Activated CD4-positive, alpha-beta T cell treated with anti-CD3 and anti-CD28 coated beads for 1 hour (primary cell): ENCODE measurements at places on chromosomes 3 and 15.

DNA sequence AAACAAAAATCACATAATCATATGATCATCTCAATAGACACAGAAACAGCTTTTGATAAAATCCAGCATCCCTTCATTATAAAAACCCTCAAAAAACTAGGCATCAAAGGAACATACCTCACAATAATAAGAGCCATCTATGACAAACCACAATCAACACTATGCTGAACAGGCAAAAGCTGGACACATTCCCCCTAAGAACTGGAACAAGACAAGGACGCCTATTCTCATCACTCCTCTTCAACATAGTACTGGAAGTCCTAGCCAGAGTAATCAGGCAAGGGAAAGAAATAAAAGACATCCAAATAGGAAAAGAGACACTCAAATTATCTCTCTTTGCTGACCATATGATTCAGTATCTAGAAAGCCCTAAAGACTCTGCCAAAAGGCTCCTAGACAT is 54.9 kb upstream of the SLC12A8 start:
- DNase-seq, result no peak

DNA sequence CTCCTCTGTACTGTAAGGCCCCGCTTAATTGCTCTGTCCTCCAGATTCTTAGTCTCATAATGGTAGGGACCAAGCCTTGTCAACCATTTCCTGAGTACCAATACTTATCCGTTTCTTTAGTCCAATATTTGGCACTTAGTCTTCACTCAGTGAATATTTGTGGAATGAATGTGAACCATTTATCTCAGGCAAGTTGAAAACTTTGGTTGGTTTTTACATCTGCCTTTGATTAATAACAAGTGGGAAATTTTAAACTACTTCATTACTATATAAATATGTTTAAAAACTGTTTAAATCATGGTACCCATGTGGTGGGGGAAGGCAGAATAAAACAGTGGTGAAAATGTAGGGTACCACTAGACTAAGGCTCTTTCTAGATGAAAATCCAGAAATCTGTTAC is 15.2 kb downstream of the CA12 start:
- DNase-seq, result no peak

DNA sequence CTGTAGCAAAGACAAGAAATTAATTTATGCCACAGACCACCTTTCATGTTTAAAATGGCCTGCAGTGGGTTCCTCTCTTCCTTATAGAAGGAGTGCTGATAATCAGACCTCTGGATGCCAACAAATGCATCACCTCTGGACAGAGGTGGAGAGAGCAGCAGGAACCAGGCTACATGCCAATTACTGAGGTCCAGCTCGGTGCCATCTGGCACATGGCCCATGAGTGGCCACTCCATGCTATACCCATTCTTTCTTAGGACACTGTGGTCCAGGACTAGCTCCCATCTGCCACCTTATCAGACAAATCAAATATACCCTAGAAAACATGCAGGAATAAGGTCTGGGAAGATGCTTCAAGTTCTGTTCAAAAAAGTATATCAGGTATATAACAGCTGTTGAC is 60.7 kb downstream of the TBC1D2B start:
- DNase-seq, result no peak

DNA sequence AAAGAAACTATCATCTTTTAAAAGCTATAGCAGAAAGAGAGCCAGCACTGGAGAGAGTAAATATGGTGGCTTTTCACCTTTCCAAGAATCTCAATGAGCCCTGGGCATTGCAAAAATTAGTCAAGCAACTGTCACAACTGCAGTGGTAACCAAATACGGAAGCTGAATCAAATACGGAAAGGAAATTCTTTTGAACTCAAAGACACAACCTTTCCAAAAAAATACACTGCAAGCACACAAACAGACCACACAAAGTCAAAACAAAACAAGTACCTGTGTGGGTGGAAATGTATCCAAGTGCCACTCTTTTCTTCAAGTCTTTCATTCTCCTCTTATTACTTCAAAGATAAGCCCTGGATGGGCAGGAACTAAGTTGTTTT is 17.6 kb downstream of the VGLL4 start:
- DNase-seq, result no peak

DNA sequence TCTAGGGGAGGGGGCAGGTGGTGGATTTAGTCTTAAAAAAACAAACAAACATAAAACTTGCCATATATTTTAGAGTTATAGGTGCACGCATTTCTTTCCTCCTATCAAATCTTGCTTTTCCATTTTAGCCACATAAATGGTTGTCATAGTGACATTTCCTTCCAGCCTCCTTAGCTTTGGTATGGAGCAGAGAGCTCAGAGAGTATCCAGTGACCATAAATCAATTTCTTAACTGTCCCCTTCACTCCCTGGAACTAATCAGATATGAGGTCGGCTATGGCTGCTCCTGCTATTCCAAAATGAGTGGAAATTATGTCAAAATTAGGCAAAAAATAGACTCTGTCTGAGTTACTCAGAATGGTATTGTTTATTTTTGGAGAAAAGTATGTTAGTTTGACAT is 164.5 kb downstream of the EBLN2 start:
- DNase-seq, result no peak

DNA sequence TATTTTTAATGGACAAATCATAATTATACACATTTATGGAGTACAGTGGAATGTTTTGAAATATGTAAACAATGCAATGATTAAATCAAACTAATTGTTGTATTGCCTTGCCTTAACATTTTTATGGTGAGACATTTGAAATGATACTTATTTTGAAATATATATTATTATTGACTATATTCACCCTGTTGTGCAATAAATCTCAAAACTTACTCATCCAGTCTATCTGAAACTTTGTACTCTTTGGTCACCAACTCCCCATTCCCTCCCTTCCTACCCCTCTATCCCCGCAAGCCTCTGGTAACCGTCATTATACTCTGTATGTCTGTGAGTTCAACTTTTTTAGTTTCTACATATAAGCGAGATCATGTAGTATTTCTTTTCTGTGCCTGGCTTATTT is 74.7 kb upstream of the GOLGA6B start:
- no peak for DNase-seq

DNA sequence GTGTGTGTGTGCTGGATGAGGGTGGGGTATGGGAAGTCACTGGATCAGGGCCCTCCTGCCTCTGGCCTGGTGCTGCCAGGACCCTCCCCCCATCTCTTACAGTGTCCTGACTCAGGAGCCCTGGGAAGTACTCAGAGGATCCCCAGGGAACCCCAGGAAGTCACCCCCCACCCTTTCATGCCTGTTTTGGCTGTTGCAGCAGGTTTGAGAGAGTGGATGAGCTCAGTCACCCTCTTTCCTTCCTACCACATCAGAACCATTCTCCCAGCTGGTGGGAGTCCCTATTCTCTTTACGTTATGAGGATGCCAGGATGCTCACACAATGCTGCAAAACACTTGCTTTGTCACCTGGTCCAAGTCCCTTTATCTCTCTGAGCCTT is 59.0 kb downstream of the BDH1 start:
- DNase-seq, result no peak

DNA sequence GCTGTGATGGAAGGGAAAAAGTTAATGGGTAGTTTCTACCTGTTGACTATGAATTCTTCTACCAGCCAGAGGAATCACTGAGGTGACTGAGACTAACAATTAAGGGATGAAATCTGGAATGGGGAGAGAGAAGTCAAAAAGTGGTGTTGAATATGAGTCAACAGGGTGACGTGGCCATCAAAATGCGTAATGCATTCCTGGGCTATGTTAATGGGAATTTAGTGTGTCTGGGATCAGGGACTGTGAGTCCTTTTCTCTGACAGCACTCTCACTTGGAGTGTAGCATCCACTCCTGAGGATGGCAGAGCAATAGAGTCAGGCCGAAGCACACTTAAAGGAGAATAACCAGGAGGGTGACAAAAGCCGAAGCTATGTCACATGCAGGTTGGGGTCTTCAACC is 60.4 kb downstream of the MESD start:
- DNase-seq, result no peak

DNA sequence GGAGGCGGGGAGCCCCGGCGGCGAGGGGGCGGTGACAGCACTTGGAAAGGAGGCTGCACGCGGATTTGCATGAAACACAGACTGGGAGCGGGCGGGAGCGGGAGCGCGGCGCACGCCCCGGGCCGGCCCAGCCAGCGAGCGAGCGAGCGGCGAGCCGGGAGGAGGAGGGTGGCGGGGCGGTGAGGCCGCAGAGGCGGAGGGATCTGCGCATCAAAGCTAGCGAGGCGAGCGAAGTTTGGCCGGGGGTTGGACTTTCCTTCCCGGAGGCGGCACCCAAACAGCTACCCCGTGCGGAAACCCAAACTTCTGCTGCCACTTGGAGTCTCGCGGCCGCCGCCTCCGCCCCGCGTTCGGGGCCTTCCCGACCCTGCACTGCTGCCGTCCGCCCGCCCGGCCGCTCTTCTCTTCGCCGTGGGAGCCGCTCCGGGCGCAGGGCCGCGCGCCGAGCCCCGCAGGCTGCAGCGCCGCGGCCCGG is at the start of gene SMAD3:
Gene SMAD3, plus strand, starts transcription at position 72 of the 475 bp plus-strand sequence. CDS start 553 bp downstream, outside the sequence.
- DNase-seq, result peak; percentile 54

DNA sequence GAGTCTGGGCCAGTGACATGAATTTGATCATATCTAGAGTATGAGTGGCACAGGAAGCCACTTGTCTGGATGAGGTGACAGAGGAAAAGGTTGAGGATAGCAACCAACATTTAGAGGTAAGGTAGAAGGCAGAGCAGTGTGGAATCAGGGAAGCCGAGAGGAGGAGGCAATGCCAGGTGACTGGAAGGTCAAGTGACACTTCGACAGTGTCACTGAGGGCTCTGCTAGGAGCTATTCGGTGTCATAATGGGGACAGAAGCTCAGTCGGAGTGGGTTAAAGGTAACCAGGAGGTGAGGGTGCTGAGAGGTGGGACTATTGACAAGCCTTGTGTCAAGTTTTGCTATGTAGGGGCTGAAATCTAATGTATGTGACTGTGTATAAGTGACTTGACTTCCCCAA is 56.7 kb downstream of the IGF1R start:
- no peak for DNase-seq

DNA sequence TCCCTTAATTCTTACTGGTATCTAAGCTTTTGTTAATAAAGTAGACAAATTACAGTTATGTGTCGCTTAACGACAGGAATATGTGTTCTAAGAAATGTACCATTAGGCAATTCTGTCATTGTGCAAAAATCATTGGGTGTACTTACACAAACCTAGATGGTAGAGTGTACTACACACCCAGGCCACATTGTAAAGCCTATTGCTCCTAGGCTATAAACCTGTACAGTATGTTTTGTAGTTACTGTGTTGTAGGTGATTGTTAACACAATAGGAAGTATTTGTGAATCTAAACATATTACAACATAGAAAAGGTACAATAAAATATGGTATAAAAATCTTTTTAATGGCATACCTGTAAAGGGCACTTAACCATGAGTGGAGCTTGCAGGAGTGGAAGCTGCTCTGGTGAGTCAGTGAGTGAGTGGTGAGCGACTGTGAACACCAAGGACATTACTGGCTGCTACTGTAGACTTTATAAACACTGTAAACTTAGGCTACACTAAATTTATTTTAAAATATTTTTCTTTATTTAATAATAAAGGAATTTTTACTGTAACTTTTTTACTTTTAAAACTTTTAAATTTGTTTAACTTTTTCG is 47.4 kb downstream of the FSIP1 start:
- DNase-seq, result no peak

DNA sequence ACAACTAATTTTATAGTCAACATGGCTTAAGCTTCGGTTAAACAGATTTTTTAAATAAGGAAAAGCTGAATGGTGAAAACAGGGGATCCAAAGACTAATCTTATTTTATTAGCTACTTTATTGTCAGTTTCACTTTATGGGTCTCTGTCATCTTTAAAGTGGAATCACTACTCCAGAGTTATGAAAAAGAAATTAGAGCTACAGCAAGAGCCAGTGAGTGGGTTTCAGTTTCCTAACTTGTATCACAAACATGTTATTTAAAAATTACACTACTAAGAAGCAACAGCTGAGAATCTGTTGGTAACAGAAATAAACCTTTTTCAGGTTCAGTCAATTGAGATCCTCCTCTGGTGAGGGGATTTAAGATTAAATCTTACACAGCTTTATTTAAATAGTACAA is 10.0 kb downstream of the PHC3 start:
- DNase-seq, result no peak

DNA sequence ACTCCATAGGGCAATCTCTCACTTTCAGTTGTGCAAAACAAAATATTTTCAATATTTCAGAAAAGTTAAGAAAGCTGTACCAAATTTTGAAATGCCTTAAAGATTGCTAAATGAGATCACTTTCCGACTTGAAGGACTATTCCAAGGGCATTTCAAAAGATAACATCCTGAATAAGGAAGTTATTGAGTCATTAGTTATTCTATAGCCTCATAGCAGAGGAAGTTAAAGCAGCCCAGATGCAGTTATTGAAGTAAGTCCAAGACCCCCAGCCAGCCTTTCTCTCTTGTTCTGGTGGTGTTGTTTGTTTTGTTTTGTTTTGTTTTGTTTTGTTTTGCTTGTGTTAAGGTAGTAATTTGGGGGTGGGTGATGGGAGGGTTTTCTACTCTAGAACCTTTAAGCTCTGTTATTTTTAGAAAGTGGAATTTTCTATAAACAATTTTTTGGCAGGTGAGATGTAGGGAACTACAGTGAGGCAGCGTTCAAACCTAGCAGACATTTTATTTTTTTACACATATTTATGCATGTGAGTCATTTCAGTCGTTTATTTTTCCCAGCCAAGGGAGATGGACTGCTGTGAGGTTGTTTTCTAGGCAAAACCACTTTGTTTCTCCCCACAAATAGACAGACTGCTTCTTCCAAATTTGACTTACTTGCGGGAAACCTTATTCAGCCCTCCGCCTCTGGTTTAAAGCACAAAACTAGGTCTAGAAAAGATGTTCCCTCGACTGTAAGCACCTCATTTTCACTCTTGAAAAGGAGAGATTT is 216.3 kb upstream of the ARPP21 start:
- DNase-seq, result no peak

DNA sequence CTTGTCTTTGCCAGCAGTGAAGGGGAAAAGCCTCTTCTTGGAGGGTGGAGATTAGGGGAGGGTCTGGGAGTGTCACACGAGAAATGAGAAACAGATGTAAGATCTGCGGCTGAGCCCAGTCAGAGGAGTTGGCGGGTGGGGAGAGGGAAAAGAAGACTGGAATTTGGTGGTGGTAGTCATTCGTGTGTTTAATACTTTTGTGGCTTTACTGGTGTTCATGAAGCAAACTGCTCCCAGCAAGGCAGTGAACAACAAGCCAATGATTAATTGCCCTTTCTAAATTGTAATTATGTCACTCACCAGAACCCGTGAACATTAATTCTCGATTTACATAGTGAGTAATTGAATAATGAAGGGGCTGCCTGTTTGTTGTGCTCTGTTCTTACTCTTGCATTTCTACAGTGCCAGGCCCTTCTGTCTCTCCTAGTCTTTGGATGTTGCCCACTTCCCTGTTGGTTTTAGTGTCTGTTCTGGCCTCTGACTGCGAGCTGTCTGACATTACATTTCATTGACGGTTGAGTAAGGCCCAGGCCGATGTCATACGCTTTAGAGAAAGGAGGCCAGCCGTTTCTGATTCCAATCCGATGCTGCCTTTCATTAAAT is 78.0 kb downstream of the CHCHD6 start:
- DNase-seq, result no peak

GRCh38 chr3:155744010-155744625 is 753 bp downstream of the PLCH1 start:
- DNase-seq, result peak; percentile 16
